PC-9 (cell line): ENCODE measurements at places on chromosomes 5 and 9. TPM values are rescaled to one million over a fixed set of nuclear protein-coding genes. Genes with fewer than 3 reads are reported as not detected.

Gene CCL27
- 0.44 and 0.98 TPM in 2 replicates for total RNA-seq

Gene TMEM232
- total RNA-seq: 0.65 and 1.1 TPM in 2 replicates

Gene PRR16
- total RNA-seq: 2.8 and 5.0 TPM in 2 replicates

Gene IGIP
- 6.2 and 7.5 TPM in 2 replicates for total RNA-seq

Gene ITK
- total RNA-seq: not detected in 2 replicates

Gene WDR70
- 63.9 and 78.2 TPM in 2 replicates for total RNA-seq

DNA sequence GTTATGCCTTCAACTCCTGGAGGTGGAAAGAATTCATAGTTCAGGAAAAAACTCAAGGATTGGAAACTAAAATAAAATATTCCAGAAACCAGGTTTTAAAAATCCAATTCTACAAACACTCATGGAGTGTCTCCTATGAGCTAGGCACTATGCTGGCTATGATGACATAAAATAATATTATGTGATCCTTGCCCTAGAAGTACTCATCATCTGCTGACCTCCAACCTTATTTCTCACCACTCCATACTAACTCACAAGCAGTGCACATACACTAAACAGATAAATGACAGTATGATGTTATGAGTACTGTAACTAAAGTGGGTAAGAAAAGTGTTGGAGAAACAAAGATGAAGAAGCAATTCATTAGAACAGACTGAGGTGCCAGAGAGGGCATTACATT lies 93.2 kb upstream of the NR5A1 start:
- DNase-seq: no peak
- no peak overlapping the region for H3K27ac ChIP-seq
- no peak overlapping the region for H3K4me3 ChIP-seq
- no peaks in the 10 kb centered on the region for H3K36me3 ChIP-seq
- 0 out of 2 replicates have a peak, but pooled peaks cover 3% of the 10 kb centered on the region for H3K4me1 ChIP-seq

DNA sequence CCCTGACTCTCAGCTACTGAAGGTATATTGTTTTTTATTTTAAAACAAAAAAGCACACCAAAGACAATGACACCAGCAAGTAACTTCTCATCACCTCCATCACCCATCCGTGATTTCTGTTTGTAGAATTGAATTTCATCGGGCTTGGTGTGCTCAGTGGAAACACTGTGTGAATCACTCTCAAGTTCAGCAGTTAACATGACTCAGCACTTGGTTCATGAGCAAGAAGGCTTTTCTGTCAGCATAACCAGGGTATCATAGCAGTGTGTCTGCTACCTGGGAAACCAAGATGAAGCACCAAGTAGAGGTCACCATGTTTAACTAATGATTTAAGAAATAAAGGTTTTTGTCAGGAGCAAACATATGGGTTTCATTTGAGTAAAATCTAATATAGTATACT lies 123.7 kb downstream of the INSYN2B start:
- H3K36me3 ChIP-seq: no peaks in the 10 kb centered on the region
- no peak overlapping the region for H3K4me3 ChIP-seq
- H3K27ac ChIP-seq: 0 out of 2 replicates have a peak overlapping the region, but pooled peaks have one; percentile 14
- peak; percentile 51 for DNase-seq
- H3K27me3 ChIP-seq: no peaks in the 10 kb centered on the region

GRCh38 chr5:94433397-94434163 lies 184.8 kb downstream of the KIAA0825 start:
- H3K4me3 ChIP-seq: peak overlapping the region; percentile 10; the same call in 1 of the 2 replicates
- H3K4me1 ChIP-seq: peaks cover 27% of the 10 kb centered on the region
- H3K27me3 ChIP-seq: no peaks in the 10 kb centered on the region
- peak; percentile 6 for DNase-seq
- no peaks in the 10 kb centered on the region for H3K36me3 ChIP-seq

DNA sequence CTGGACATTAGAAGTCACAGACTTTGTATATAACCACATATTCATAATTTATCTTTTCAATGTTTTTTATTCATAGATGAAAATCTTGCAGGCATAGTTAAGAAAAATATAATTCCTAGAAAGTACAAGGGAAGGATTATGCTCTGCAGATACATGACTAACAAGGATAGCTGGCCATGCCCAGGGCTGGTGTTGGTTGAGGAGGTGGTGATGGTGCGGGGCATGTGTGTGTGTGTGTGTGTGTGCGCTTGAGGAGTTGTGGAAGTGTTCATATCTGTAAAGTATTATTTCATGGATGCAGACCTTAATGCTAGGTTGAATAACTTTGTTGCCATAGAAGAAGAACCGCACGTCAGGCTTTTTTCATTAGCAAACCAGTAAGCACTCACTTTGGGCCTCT lies 1.3 kb downstream of the S1PR3 start:
- no peak for DNase-seq
- H3K4me3 ChIP-seq: peak overlapping the region; percentile 86; the same call in 1 of the 2 replicates
- H3K27ac ChIP-seq: no peak overlapping the region
- H3K27me3 ChIP-seq: no peaks in the 10 kb centered on the region
- no peaks in the 10 kb centered on the region for H3K36me3 ChIP-seq
- H3K4me1 ChIP-seq: peaks cover 28% of the 10 kb centered on the region

- no peaks in the 10 kb centered on the region for H3K4me1 ChIP-seq
- H3K4me3 ChIP-seq: no peak overlapping the region
- H3K36me3 ChIP-seq: no peaks in the 10 kb centered on the region
- H3K27ac ChIP-seq: no peak overlapping the region
Observed at GRCh38 chr9:88312045-88312444, 76.2 kb upstream of the SPIN1 start.

DNA sequence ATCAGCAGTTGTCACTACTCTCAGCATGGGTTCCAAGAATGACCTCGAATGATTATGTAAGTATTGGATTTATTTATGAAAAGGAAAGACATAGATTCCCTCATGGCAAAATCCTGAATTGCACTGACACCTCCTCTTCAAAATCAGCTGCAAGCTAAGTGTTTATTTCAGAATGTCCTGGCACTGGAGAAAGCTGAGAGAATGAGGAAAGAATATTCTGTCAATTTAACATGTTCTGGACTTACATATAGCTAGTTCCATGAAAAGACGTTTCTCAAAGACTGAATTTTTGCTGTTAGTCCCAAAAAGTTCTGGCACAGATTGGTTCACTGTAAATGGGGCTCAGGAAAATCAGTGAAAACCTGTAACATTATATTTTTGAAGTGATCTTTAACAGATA lies 120.3 kb downstream of the NREP start:
- no peaks in the 10 kb centered on the region for H3K4me1 ChIP-seq
- no peak overlapping the region for H3K4me3 ChIP-seq
- no peak for DNase-seq
- H3K27me3 ChIP-seq: no peaks in the 10 kb centered on the region
- H3K27ac ChIP-seq: no peak overlapping the region
- H3K36me3 ChIP-seq: no peaks in the 10 kb centered on the region

- H3K27ac ChIP-seq: no peak overlapping the region
- no peaks in the 10 kb centered on the region for H3K4me1 ChIP-seq
- H3K36me3 ChIP-seq: no peaks in the 10 kb centered on the region
- H3K4me3 ChIP-seq: no peak overlapping the region
Observed at GRCh38 chr5:157518963-157519362, 56.6 kb downstream of the ADAM19 start.

DNA sequence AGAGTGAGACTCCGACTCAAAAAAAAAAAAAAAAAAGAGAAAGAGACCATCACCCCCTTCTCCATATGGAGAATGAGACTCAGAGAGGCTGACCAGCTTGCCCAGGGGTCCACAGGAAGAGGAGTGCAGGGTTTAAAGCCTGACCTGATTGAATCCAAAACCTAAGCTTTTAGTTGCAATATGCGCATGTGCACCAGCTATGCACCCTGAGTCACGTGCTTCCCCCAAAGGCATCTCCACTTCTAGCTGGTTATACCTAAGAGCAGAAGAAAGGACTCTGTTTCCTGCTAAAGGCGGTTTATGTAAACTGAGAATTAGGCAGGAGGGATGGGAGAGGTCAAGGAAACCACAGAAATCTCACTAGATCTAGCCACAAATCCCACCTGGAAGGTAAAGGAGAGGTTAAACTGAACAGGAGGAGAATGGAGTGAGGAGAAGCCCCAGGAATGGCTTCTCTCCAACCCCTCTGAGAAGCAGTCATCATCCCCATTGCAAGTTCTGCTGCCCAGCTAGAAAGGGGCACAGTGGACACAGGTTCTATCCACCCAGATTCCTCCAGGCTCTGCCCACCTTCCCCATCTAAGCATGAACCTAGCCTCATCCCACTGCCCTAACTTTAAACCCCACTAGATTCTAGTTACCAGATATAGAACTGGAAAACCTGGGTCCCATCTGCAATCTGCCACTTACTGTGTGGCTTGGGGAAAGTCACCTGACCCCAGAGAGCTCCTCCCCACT lies 171.3 kb downstream of the ACTL7B start:
- DNase-seq: no peak
- no peaks in the 10 kb centered on the region for H3K36me3 ChIP-seq
- H3K27ac ChIP-seq: no peak overlapping the region
- H3K4me1 ChIP-seq: no peaks in the 10 kb centered on the region
- H3K4me3 ChIP-seq: no peak overlapping the region

DNA sequence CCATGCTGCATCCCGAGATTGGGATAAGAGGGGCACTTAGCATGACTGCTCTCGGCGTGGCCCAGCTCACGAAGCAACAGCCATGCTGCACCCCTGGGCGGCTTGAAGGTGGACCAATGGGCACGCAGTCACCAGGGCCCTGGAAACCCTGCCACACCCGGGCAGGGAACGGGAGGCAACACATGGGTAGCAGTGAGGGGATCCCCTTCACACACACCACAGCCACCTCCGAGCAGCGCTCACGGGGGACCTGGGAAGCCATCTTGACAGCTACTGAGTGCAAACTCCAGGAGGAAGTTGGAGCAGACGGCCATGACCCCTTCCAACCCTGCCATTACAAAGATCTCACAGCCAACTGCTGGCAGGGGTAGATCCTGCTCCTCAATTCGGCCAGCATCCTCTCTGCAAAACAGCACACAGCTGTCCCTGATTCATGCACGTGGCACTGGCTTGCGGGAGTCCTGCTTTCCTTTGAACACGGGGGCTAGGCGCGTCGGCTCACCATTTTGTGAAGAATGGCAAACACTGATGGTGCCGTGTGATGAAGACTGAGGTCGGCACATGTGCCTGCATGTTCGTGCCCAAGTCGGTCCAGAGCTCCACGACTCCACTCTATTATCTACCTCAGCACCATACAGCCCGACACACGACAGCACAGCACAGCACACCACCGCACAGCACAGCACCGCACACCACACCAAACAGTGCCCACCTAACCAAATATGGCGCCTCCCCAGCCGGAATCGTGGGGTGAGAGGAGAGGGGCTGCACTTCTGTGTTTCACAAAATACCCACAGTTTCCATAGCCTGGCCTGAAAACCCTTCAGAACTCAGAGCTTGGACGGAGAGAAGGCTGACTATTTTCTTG lies 5.0 kb downstream of the UBAC1 start:
- H3K4me1 ChIP-seq: no peaks in the 10 kb centered on the region
- H3K27ac ChIP-seq: no peak overlapping the region
- H3K27me3 ChIP-seq: no peaks in the 10 kb centered on the region
- DNase-seq: no peak
- no peaks in the 10 kb centered on the region for H3K36me3 ChIP-seq
- H3K4me3 ChIP-seq: no peak overlapping the region

DNA sequence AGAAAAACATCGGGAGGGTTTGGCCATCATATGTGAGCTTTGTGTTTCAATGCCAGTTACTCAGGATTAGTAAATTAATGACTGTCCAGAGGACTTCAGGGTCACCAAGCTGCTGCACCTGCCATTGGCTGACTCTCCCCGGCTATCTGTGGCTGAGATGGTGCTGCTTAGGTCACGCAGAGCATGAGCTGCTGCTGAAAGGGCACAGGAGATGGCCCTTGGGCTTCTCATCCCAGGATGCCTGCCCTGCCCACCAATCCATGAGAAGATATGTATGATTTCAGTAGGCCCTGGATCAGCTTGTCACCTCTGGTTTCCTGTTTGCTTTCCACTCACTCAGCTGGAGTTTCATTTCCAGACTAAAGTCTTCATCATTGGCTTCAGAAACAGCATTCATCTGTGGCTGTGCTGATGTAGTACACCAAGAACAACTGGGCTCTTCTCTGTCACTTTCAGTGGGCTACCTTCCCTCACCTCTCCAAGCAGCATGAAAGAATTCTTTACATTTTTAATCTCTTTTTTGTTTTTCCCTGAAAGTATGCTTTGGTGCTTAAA lies 2.4 kb upstream of the CATSPER3 start:
- no peaks in the 10 kb centered on the region for H3K27me3 ChIP-seq
- H3K4me3 ChIP-seq: no peak overlapping the region
- H3K4me1 ChIP-seq: peaks cover 28% of the 10 kb centered on the region

DNA sequence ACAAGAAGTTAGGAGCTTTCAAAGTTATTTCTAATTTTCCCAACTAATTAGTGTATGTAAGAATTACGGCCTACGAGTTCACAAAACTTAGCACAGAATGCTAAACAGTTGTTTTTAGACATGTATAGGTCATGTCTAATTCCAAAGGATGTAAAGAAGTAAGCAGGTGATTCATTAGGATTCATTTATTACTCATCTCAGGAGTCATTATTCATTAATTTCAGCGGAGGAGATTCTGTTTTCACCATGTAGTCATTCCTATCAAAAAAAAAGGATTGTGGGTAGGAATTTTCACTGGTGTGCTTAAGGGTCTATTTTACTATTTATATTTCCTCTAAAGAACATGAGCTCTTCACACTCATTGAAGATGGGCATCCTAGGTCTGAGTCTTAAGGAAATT lies 532.2 kb downstream of the ACTL7B start:
- no peaks in the 10 kb centered on the region for H3K27me3 ChIP-seq
- no peak for DNase-seq
- no peaks in the 10 kb centered on the region for H3K4me1 ChIP-seq
- H3K36me3 ChIP-seq: no peaks in the 10 kb centered on the region
- no peak overlapping the region for H3K27ac ChIP-seq
- no peak overlapping the region for H3K4me3 ChIP-seq

DNA sequence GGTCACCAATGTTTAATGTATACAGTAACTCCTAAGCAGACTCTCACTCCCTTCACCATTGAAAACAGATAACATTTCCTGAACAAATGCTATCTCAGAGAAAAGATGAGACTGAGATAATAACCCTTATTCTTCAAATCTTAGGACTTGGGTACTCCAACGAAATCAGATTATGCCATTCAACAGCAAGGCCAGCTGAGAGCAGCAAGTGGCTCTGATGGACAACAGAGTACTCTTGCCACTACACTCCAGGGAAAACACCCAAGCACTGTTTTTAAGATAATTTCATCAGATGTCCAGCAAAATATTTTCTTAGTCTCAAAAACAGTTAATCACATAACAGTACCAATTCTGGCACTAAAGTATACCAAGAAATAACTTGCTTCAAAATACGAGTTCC lies 10.1 kb downstream of the PPP2CA start:
- peaks cover 4% of the 10 kb centered on the region for H3K4me1 ChIP-seq
- H3K36me3 ChIP-seq: peaks cover 24% of the 10 kb centered on the region
- no peak for DNase-seq
- H3K27ac ChIP-seq: no peak overlapping the region

DNA sequence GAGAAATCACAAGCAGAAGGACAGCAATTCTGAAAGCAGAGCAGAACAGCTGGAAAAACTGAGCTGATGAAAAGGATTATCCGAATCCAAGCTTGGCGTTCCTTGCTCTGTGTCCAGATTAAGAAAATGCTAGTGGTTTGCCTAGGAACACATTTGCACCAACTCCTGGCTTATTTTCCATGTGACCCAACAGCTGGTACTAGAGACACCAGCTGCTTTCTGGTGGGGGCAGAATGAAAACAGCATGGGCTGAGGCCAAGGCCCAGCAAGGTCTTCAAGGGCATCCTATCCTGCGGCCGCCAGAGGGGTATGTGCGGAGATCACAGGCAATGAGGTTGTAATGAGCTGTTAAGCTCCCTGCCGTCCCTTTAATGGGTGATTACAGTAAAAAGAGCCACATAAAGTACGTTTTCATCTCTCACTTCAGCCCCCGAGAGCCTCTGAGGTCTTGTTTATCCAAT lies 131.5 kb downstream of the DOCK8 start:
- H3K27ac ChIP-seq: no peak overlapping the region
- no peaks in the 10 kb centered on the region for H3K4me1 ChIP-seq
- H3K36me3 ChIP-seq: no peaks in the 10 kb centered on the region
- DNase-seq: no peak
